ENCODE measurements at places on chromosomes 2 and 18.

- DNase-seq = no peak
These were observed 47.0 kb downstream of the ARMC9 start for GRCh38 chr2:231245249-231246094.

DNA sequence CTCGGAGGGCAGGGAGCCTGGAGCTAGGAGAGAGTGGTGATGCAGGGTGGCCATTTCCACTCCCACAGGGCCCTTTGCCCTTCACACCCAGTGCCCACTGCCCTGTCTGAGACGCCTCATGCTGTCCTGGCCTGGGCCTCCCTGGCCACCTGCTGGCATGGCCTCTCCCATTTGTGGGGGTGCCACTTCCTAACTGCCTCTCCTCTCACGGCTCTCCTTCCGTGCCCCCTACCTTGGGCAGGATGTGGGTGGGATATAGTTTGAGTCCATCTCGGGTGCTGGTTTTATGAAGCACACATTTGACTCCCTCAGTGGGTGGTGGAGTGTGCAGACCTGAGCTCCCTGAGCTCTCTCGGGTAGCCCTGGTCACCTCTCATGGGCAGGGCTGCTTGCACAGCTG is 46.0 kb downstream of the DGKD start:
- DNase-seq = no peak

- DNase-seq = no peak
These were observed 40.5 kb downstream of the ABHD3 start for GRCh38 chr18:21664069-21664468.

- no peak for DNase-seq
These were observed 40.6 kb upstream of the GCFC2 start for GRCh38 chr2:75751360-75751759.

GRCh38 chr2:84969511-84970209 is 1.3 kb upstream of the KCMF1 start:
- DNase-seq = no peak

DNA sequence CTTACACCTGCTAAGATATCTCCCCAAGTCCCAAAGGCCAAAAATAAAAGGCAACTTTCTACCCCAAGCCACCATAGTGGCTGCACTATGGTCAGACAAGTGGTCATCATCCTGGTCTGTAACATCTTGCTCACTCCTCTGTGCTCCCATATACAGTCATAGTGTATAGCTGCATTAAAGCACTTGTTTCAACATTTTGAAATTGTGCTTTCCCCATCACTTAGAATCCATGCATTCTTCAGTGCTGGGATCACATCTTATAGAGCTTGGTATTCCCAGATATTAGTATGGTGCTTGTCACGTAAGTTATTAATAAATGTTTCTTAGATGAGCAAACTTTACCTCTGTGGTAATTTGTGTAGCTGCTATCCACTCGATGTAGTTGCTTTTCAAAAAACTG is 40.4 kb upstream of the CDC42EP3 start:
- DNase-seq = no peak

DNA sequence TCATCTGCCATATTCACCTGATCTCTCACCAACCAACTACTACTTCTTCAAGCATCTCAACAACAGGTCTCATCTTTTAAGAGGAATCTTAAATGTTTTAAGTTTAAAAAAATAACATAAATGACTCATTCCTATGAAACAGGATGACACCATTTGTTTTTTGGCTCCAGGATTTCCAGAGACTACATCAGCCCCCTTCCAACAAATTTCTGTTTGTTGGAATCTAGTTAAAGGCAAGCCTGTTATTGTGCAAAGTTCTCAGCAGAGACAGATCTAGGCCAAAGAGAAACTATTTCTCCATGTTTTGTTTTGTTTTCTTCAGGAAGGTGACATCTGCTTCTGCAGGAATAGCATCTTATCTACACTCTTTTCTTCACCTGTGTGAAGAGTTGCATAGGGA is 204.8 kb upstream of the SH3BP4 start:
- no peak for DNase-seq

- DNase-seq = no peak
These were observed 47.0 kb downstream of the CXCR4 start for GRCh38 chr2:136070913-136071312.

GRCh38 chr2:80655265-80655664 is 350.7 kb upstream of the LRRTM1 start:
- DNase-seq = no peak

GRCh38 chr2:233418761-233419546 is 64.7 kb downstream of the DGKD start:
- DNase-seq = no peak

DNA sequence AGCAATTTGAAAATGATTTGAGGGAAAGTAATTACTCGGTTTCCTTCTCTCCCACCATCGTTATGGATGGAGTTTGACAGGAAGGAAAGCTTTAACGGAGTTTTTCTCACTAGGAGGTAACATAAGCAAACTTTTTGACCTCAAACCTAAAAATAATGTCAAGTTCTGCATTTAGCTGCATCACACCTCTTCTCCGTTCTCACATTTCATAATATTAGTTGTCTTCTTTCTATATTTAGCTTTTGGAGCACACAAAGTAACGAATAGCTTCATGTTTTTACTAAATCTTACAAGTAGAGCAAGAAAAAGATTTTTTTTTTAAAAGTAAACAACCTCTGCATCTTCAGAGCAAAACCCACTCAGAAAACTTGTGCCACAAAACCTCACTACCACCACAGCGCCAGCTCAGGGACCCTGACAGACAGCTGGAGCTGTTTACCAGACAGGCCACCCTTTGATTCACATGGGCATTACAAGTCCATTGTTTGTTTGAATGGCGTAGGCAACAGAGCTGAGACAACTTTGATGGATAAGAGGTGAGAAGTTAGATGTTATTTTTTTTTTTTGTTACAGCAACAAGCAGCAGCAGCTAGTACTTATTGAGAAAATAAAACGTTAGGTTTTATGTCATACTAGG is 21.9 kb upstream of the ICOS start:
- no peak for DNase-seq

GRCh38 chr18:75880266-75880665 is 452.8 kb upstream of the SMIM21 start:
- no peak for DNase-seq

DNA sequence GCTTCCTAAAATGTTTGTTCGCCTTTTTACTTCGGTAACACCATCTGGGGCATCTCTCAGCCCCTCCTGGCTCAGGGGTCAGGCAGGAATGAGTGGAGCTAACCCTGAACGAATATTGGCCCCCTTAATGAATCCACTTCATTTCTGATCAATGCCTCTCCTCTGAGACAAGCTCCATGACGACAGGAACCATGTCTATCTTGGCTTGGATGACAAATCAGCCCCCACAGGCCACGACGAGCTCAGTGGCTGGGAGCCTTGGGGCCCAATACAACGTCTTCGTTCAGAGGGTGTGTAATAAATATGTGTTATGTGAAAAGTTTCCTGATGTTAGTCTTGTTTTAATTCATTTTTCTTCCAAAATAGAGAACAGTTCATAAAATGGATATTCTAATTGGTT is 133.0 kb downstream of the COL6A3 start:
- no peak for DNase-seq

GRCh38 chr2:232349546-232349945 is 29.0 kb upstream of the ALPP start:
- no peak for DNase-seq

- DNase-seq = no peak
These were observed 72.2 kb upstream of the AGAP1 start for GRCh38 chr2:235421618-235422017.

DNA sequence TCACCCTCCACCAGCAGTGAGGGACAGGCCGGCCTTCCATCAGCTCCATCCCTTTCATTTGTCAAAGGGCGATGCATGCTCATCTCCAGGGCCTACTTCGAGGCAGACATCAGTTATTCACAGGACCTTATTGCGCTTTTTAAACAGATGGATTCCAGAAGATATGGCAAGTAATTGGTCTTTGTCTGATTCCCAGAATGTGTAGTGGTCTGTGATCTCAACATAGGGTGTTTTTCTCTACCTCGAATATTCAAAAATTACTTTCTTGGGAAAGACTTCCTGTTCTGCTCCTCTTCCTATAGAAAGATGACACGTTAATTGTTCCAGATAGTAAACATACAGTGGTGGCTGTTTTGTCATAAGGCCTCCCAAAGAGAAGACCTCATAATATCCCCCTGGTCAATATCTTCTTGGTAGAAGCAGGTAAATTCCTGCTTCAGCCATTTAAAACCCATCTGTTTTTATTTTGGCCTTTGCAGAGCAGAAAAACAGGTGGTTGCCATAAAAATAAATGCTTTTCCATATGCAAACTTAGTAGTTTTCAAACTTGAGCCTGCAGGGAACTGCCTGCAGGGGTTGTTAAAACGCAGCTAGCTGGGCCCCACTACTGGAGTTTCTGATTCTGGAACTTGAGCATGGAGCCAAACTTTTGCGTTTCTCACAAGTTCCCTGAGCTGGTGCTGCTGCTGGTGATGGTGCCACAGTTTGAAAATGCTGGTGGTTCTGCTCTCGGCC is 8.2 kb downstream of the SMARCAL1 start:
- DNase-seq = no peak

GRCh38 chr2:240238786-240239185 is 98.3 kb upstream of the OTOS start:
- DNase-seq = no peak

- no peak for DNase-seq
These were observed 23.3 kb downstream of the MYO3B start for GRCh38 chr2:170201275-170201674.

DNA sequence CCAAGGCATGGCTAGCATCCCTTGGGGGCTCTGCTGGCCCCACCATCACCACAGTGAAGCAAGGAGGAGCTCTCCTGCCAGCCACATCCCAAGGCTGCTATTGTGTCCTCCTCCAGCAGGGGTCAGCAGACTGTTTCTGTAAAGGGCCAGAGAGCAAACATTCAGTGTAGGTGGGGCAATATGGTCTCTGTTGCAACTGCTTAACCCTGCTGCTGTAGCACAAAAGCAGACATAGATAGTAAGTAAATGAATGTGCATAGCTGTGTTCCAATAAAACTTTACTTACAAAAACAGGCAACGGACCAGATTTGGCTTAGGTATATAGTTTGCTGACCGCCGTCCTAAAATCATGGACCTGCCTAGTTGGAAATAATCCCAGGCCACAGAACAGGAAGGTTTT is 36.4 kb upstream of the ZBTB7C start:
- DNase-seq = peak; percentile 56

- DNase-seq = no peak
These were observed 7.5 kb upstream of the ZNF516 start for GRCh38 chr18:76502551-76502950.

DNA sequence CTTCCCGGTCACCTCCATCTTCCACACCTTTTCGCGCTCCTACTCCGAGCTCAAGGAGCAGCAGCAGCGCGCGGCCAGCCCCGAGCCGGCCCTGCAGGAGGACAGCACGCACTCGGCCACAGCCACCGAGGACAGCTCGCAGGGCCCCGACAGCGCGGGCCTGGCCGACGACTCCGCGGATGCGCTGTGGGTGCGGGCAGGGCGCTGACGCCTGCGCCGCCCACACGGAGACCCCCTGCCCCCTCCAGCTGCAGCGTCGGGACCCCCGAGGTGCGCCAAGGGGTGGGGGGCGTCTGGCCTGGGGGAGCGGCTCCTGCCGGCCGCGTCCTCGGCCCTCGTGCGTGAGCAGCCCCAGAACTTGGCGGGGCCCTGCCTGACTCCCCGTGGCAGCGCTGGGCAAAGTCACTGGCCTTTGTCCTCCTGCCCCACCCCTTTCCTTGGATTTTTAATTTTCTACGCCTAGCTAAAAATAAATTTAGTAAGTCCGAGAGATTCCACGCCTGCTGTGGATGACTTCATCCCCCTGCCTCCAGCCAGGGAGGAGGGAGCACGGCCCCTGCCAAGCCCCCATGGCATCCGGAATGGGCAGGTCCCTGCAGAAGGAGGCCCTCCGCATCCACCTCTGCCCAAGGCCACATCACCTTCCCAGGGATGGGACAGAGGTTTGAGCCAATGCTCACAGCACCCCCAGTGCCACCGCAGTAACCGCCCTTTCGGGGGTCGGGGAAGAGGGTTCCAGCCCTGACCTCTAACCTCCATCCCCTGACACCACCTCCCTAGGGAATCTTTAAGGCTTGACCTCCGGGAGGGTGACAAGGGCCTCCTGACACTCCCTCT is 51.6 kb downstream of the SLC66A2 start:
- DNase-seq = no peak

- DNase-seq = peak; percentile 53
These were observed 33.3 kb upstream of the RMP24 start for GRCh38 chr18:35939138-35939537.

DNA sequence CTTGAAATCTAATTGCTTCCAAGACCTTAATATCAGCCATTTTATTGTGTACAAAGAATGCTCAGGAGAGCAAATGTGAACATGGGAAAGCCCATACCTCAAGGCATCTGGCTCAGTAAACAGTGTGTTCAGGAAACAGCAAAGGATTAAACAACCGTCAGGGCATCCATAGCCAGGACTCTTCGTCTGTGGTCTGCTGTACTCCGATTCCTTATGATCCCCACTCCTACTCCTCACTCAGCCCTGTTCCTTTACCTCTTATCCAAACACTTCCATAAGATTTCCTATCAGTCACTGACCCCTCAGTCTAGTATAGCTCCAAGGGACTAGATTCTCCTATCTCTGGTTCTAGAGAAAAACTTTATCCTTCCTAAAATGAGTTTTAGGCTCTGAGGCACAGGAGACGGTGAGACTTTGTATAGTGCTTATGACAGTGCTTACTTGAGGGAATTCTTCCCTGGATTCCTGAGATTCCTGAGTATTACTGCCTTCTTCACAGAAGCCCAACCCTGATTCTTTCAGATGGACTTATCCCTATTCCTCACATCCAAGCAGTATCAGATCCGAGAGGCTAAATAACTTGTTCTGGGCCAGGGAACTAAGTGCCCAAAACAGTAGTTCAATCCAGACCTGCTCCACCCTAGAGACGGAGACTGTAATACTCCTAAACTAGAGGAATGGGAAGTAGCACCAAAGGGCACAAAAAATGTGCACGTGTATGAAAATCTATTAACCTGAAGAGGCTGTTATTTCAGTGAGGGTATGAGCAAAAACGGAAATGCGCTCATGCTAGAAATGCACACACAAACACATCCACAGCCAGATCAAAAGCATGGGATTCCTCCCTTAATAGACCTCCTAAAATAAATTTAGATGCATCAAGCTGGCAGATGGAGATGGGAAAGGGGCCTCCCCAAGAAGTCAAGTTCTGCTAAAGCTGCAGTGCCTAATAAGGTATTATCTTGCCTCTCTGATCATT is 42.1 kb upstream of the SIGLEC15 start:
- no peak for DNase-seq

GRCh38 chr2:127859712-127860085 is 1.7 kb upstream of the POLR2D start:
- DNase-seq = peak; percentile 46

GRCh38 chr18:69674292-69674877 is 273.3 kb downstream of the CD226 start:
- no peak for DNase-seq

GRCh38 chr2:219398721-219399363 is 11.1 kb upstream of the DNPEP start:
- no peak for DNase-seq

GRCh38 chr18:55477499-55477859 is 110.5 kb downstream of the TCF4 start:
- DNase-seq = no peak

- DNase-seq = no peak
These were observed 23.1 kb upstream of the CHAC2 start for GRCh38 chr2:53744395-53745065.
